ENCODE measurements at places on chromosomes 5 and 9.

- peak; percentile 55 for DNase-seq
These were observed at the start of gene ZNF483 for GRCh38 chr9:111525056-111525977. TSS of gene ZNF483 (plus strand) at chr9:111525179. CDS start at chr9:111527396, 2,217 bp downstream.

DNA sequence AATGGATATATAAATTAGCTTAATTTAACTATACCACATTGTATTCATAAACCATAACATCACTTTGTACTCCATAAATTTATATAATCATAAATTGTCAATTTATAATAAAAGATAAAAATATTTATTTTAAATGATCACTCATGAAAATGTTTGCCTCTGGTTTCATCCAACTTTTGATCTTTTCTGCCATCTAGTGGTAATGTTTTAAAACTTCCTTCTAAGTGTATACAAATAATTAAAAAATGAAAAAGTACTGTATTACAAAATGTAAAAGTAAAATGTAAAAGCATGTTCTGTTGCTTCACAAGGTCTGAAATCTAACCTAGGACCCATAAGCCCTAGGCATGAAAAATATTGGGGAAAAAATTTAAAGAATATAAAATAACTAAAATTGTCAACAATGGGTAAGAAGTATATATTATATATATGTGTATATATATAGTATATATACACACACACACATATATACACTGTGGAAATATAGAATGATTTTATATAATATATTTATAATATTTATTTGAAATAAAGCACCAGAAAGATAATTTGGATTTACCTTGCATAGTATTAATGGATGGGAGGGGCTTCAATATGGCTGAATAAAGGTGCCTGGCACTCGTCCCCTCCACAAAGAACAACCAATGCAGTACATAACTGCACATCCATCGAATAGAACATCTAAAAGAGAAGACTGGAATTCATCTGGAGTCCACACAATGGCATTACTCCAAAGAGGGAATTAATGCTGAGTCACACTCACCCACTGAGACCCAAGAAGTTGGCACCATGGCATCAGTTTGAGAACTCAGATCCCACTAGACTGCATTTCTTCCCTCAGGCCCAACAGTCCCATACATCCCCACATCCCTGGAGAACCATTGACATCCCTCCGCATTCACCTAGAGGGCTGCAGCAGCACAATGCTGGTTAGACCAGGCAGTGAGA lies 32.5 kb downstream of the ANXA1 start:
- DNase-seq = no peak

- no peak for DNase-seq
These were observed 218.4 kb upstream of the KLF4 start for GRCh38 chr9:107707915-107708441.

- DNase-seq = no peak
These were observed 27.8 kb downstream of the ROPN1L start for GRCh38 chr5:10469253-10470050.

DNA sequence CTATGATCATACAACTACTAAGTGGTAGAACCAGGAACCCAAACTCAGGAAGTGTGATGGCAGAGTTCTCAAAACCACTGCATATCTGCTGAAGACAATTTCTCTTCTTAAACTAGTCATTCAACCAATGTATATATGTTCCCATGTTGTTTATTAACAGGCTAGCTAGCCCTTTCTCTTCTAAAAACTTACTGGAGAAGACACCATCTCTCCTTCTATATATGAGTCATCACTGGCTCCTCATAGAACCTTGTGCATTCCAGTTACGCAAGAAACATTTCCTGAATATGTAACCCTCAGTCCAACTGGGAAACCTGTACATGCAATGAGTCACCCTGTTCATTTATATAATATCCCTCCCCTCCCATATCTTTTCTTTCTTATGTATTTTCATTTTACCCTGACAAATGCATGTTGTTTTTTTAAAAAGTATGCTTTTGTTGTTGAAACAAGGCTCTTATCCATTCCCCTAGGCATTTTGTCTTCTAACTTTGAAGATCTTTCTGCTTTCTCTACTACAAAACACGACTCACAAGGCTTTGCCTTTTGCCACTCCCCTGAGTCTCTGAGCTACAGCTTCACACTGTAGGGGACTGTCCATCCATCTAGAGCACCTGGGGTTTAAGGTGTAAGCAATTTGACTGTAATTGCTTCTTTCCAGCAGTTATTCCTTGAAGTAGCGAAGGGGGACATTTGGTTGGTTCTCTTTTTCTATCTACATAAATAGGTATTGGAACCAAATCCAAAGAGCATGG lies 119.5 kb downstream of the ANXA1 start:
- DNase-seq = no peak

GRCh38 chr5:95861864-95862561 lies 39.5 kb upstream of the GLRX start:
- DNase-seq = no peak

GRCh38 chr5:63963926-63964325 lies 1.7 kb upstream of the HTR1A start:
- DNase-seq = no peak

GRCh38 chr9:32508728-32509127 lies 17.3 kb downstream of the RIGI start:
- no peak for DNase-seq

DNA sequence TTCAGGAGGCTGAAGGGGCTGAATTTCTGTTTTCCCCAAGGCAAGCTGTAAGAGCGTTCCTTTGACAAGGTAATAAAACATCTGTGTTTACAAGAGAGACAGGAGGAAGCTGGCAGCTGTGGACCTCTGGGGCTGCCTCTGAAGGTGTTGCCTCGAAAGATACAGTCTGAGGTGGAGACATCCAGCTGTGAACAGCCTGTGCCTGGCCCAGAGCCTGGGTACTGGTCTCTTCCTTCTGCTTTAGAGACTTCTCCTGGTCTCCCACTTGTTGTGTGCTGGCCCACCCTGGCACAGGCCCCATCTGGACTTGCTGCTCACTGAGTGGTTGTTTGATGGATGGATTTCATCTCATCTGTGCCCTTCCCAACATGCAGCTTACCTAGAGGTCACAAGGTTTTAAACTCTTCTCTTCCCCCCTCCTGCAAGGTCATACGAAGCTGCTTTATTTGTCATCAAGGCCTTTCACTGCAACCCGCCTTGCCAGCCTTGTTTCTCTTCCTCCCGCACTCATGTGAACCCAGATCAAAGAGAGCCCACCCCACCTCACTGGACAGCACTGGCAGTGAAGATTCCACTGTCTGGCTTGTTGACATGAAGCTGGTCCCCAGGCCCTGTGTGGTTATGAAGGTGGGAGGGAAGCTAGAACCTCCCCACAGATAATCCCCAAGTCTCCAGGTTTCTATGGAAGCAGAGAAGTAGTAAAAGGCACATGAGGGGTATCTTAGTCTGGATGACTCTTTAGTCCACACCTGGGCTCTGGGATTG lies 35.0 kb upstream of the ALDH1B1 start:
- DNase-seq = no peak

DNA sequence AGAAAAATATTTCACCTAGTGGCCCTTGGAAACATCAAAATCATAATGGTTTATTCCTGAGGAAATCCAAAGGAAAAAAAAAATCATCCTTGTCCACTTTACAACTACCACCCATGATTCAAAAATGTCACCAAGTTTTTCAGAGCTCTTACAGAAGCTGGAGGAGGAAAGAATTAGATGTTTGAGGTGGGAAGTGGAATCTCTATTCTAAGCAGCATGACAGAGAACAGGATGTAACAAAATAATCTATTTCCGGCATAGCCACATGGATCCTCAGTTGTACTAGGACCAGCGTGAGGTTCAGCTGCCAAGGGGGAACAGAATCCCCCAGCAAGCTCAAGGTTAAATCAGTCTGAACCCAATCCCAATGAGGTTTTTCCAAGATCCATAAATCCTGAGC lies 40.2 kb downstream of the FBXW11 start:
- no peak for DNase-seq

DNA sequence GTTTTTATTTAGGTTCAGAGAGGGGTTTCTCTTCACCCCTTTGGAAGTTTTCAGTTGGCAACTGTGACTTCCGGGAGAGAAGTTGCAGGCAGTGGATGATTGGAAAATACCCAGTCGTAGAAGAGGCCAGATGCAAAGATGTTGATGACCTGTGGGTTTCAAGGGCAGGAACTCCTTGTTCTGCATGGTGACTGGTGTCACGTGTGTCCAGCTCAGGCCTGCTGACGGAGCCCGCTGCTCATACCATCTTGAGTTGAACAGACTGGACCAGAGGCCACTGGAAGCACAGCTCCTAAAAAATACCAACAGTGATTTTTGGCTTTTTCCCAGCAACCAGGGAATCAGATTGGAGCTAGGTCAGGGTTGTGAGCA lies 243.9 kb upstream of the KLF4 start:
- DNase-seq = no peak
